ENCODE measurements at places on chromosomes 7 and 10. TPM values are rescaled to one million over a fixed set of nuclear protein-coding genes. Genes with fewer than 3 reads are reported as not detected.

SEMA3D gene
- total RNA-seq: not detected

UFSP1 gene
- 3.0 TPM for total RNA-seq

- no peak for DNase-seq
Observed at GRCh38 chr10:17235136-17235535, 7.1 kb downstream of the VIM start.

DNA sequence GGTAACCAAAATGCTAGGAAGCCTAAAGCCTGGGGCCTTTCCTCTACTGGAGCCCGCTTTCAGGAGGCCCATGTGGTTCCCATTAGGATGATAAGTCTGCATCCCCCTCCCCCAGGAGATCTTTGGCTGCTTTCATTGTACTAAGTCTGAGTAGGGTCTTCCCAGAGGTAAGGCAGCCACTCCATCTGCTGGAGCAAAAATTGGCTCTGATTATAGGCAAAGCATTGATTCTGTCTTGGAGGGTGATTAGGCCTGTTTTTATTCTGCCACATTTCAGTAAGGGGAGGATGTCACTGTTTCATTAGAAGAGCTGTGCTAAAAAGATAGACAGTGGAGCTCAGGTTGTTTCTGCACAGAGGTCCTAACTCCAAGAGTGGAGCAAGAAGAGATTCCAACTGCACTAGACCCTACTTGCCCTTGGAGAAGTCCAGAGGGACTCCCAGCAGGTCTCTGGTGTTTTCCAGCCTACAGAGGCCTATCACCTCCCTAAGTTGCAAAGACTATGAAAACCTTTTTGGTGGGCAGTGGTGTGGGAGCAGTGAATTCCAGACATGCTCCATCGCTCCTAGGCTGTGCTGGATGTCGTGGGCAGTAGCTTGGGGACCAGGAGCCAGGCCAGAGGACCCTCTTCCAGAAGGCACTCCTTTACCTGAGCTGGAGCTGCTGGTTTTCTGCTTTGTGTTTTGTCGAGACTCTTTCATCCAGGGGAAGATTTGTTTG lies 7.1 kb upstream of the HOXA2 start:
- DNase-seq: no peak

DNA sequence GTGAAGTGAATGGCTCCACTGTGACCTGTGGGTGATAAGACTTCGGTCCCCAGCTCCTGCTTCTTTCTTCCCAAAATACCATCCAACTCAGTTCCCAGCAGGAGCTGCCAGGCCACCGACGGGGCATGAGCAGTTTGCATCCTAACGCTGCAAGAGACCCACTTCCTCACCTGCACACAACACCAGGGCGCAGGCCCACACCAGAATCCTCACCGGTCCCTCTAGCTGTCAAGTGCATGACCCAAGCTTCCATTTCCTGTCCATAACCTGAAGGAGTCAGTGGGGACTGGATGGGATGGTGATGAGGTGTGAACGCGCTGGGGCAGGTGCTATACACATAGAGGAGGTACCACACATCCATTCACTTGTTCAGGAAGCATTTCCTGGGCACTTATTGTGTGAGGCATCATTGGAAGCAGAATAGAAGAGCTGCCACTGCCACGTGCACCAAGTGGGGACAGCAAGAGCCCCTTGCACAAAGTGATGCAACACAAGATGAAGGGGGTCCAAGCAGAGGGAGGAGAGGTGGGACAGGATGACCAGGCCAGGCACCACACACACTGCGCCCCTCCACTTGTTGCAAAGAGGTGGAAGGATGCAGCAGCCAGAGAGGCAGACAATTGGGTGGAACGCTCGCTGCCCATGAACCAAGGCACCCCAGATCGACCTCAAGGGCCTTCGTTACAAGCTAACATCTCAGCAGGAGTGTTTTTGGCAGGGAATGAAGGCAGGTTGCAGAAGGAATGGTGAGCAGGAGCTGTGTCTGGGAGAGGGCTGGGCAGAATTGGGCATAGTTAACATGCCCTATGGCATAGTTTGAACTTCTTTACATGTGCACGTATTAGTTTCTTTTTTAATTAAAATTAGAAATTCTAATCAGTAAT lies 605.8 kb upstream of the MGMT start:
- DNase-seq: no peak

DNA sequence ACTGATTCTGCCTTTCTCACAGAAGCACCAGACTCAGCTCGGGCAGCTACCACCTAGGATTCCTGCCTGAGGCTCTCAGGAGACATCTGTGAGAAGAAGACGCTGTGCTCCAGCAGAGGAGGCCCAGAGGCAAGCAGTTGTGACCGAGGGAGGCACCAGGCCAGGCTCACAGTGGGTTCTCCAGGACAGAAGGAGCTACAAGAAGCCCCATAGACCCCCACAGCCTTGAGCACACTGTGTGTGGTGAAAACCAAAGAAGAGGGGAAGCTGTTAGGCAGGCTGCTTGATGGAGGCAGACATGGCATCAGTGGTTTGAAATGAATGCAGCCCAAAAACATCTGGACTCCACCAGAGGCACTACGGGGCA lies 198.8 kb downstream of the GRID1 start:
- no peak for DNase-seq

DNA sequence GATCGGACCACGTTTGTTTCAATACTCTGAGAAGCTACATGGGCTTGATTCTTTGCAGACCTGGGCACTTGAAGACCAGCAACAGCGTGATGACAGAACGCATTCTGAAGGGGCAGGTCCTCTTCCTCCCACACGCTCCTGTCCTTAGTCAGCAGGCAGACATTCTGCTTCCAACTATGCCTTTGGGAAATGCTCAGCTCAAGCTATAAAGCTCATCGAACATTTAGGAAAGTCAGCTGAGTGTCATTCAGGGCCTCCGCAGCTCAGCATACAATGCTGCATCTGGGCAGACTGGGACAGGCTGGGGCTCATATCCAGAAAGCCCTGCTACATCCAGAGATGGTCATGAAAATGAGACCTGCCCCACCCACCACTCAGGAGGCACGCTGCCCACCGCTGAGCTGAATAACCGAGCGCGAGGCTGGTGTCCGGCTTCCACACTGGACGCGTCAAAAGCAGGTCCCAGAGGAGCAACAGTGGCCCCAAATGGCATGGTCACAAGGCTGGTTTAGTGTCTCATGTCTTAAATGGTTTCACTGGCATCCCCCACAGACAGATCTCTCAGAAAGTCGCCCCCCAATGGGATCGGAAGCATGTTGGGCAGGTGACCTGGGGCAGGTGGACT lies 274.0 kb downstream of the DNAJB6 start:
- DNase-seq: no peak

GRCh38 chr10:112835944-112836451 lies 114.0 kb upstream of the TCF7L2 start:
- DNase-seq: no peak

All from activated naive CD8-positive, alpha-beta T cell treated with anti-CD3 and anti-CD28 coated beads, Interleukin-2, amount 10 ng/mL, durations not matched to agents 7 days and 5 days (primary cell).